ENCODE measurements at places on chromosomes 13 and 19.

GRCh38 chr13:79128158-79128557, 277.9 kb downstream of the RBM26 start:
- no peaks in the 10 kb centered on the region for H3K36me3 ChIP-seq
- H3K27me3 ChIP-seq = no peaks in the 10 kb centered on the region
- H3K27ac ChIP-seq = no peak overlapping the region
- H3K4me3 ChIP-seq = no peak overlapping the region

DNA sequence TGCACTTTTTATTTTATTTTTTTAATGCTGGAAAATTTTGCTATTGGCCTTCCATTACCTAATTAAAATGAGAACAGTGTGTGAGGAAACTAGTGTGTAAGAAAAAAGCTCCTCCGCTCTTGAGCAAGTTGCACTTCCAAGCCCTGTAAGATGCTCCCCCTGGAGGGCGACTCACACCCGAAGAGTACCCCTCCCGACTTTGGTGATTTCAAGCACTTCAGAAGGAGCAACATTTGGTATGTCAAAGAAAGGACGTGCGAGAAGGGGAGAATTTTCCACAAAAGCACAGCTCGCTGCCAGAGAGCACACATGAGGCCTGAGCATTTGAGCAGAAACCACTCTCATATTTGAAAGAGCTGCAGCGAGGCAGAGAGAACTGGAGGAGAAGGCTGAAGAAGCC, 504.4 kb downstream of the FGF9 start:
- H3K36me3 ChIP-seq = no peaks in the 10 kb centered on the region
- DNase-seq = no peak
- H3K4me1 ChIP-seq = no peaks in the 10 kb centered on the region
- no peaks in the 10 kb centered on the region for H3K27me3 ChIP-seq
- no peak overlapping the region for H3K27ac ChIP-seq
- H3K4me3 ChIP-seq = no peak overlapping the region

DNA sequence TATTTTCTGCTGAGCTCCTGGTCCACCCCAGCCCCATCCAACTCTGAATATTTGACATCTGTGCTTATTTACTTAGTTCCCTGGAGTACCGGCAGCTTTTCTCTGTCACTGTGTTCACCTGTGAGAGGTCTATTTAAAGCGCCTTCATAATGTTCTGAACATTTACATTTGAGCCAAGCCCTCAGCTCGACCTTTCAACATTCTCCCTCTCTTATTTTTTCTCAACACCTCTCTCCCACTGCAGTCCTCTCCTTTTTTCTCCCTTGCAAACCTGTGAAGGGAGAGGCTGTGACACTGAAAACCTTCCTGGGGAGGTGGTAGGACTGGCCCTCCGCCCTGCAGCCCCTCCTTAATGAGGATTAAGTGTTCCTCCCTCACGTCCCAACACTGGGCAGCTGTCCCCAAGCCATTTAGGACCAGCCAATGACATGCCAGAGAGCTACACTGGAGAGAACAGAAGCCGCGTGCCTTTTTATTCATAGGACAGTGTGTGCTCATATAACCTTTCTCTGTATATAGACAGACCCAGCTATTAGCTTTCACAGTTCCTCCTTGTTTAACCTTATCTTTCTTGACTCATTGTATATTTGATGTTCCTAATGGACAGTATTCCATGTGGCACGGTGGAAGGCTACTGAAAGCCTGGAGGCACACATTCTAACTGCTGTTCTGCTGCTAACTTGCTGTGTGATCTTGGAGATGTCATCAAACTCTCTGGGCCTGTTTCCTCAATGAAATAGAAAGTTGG, 134.8 kb downstream of the NUFIP1 start:
- H3K4me1 ChIP-seq = no peaks in the 10 kb centered on the region
- DNase-seq = no peak
- H3K36me3 ChIP-seq = no peaks in the 10 kb centered on the region
- H3K27ac ChIP-seq = no peak overlapping the region
- H3K4me3 ChIP-seq = no peak overlapping the region

- H3K36me3 ChIP-seq = no peaks in the 10 kb centered on the region
- no peaks in the 10 kb centered on the region for H3K27me3 ChIP-seq
Observed at GRCh38 chr13:71214821-71215220, 652.2 kb downstream of the DACH1 start.

DNA sequence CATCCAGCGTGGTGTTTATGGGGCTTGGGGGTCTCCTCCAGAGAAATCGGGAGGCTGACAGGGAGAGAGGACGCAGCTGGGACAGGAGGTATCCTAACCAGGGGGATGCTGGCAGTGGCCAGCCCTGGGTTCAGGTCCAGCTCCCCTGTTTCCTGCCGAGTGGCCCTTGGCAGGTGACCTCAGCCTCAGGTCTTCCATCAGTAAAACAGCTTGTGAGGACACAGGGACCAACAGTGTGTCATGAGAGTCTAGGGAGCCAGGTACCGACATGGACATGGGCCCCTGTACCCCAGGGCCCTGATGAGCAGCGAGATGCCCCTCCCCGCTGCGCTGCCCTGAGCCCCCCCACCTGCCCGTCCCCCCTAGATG, 19.6 kb downstream of the EVI5L start:
- H3K27ac ChIP-seq = no peak overlapping the region
- no peak overlapping the region for H3K4me3 ChIP-seq

GRCh38 chr13:50466456-50466855, 377.0 kb downstream of the DLEU7 start:
- H3K27me3 ChIP-seq = no peaks in the 10 kb centered on the region
- H3K27ac ChIP-seq = no peak overlapping the region
- H3K36me3 ChIP-seq = no peaks in the 10 kb centered on the region
- no peaks in the 10 kb centered on the region for H3K4me1 ChIP-seq
- no peak overlapping the region for H3K4me3 ChIP-seq

GRCh38 chr13:45909089-45909488, 57.5 kb upstream of the SIAH3 start:
- no peaks in the 10 kb centered on the region for H3K4me1 ChIP-seq
- no peaks in the 10 kb centered on the region for H3K27me3 ChIP-seq
- no peak for DNase-seq
- H3K4me3 ChIP-seq = no peak overlapping the region
- H3K27ac ChIP-seq = no peak overlapping the region

- H3K27ac ChIP-seq = no peak overlapping the region
- H3K4me1 ChIP-seq = no peaks in the 10 kb centered on the region
- DNase-seq = no peak
- no peaks in the 10 kb centered on the region for H3K27me3 ChIP-seq
- no peaks in the 10 kb centered on the region for H3K36me3 ChIP-seq
Observed at GRCh38 chr19:43371909-43372308, 18.4 kb downstream of the CD177 start.

DNA sequence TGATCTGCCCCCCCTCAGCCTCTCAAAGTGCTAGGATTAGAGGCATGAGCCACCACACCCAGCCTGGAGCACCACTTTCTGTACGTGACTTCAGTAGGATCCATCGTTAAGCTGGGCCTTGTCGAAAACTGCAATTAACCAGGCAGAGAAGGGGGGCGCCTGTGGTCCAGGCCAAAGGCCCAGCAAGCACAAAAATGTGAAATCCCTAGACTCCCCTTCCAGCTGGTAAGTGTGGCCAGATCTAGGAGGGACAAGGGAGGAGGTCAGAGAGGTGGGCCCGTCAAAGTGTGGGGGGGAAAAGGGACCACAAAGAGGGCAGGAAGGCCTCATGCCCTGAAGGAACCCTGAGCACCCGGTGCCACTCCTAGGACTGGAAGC, 13.8 kb downstream of the DDX39A start:
- no peaks in the 10 kb centered on the region for H3K27me3 ChIP-seq
- no peak overlapping the region for H3K4me3 ChIP-seq
- DNase-seq = no peak
